ENCODE measurements at places on chromosomes 1 and 21.
A peak's percentile ranks its signal among the peaks of the same experiment; 100 is the strongest.

GRCh38 chr1:21261551-21262292, 28.5 kb downstream of the ECE1 start:
- peak; percentile 93 for DNase-seq

GRCh38 chr1:24308365-24309015, 10.7 kb upstream of the GRHL3 start:
- no peak for DNase-seq

DNA sequence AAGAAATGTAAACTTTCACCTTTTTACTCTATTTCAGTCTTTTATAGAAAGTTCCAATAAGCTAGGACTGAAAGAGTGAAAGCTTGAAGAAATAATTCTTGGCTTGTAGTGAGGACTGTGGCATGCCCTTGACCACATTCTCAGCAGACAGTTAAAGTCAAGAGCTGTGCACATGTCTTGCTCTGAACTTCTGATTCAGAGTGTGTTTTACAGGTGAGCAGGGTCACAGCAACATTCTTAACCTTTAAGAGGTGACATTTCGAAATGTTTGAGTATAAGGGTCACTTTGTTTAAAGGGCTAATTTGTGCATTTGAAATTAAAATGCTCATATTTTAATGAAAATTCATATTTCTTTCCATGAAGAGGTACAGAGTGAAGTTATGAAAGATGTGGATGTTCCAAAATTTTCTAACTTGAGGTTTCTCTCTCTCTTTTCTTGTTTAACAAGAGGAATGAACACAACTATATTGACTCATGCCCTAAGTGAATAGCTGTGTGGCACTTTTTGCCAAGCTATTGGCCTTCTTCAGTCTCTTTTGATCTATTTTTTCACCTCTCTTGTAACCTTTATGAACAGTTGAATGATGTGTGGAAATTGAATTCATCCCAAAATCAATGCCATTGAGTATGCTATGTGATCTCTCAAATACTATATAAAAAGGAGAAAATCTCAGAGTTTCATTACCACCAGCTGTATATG, 918.1 kb downstream of the ADGRL2 start:
- no peak for DNase-seq

- no peak for DNase-seq
Observed at GRCh38 chr1:11594222-11594621, 60.0 kb downstream of the FBXO2 start.

- no peak for DNase-seq
Observed at GRCh38 chr1:154429118-154429517, 24.0 kb downstream of the IL6R start.
